ENCODE measurements at places on chromosomes 7 and 10. TPM values are rescaled to one million over a fixed set of nuclear protein-coding genes. Genes with fewer than 3 reads are reported as not detected.

DNA sequence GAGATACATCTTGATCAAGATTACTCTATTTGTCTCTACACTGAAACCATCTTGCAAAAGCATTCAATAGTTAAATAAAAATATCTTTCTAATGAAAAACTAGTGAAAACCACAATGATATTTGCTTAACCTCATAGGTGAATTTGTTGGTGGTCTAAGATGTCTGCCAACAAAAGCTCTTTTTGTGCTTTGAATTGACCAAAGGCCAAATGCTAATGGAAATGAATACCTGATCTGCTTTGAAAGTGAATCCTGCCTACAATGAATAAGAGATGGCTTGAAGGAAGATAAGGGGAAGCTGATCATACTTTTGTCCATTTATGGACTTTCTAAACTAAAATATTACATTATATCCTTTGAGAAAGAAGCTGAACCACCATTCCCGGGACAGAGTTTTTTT, 228.9 kb upstream of the ETV1 start:
- no peaks in the 10 kb centered on the region for H3K36me3 ChIP-seq
- no peak for DNase-seq
- H3K27me3 ChIP-seq, result no peaks in the 10 kb centered on the region
- H3K27ac ChIP-seq, result no peak overlapping the region

The PKD2L1 gene
- total RNA-seq, result 2.2 TPM

The NEBL gene
- 3.1 TPM for total RNA-seq

The PNLIPRP1 gene
- not detected for total RNA-seq

The SLC18A3 gene
- not detected for total RNA-seq

The SORCS3 gene
- total RNA-seq, result 2.7 TPM

GRCh38 chr7:141991140-141991539, 4.5 kb upstream of the MGAM start:
- no peak overlapping the region for H3K4me3 ChIP-seq
- H3K27me3 ChIP-seq, result no peaks in the 10 kb centered on the region

DNA sequence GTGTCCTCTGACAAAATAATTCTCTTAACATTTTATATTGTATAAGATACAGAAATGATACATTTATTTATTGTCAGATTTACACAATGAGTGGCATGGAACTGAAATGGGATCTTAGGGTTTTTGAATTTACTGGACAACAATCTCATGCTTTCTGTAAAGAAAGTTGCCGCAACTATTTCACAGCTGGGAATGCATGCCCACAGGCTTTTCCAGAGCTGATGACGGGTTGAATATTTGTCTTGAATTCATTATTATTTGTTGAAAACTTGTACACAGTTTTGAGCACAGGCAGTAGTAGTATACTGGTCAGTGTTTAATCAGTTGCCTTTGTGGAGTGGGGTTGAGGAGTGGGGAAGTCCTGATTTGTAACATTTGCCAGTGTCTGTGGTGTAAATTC, 20.5 kb upstream of the MRC1 start:
- no peak overlapping the region for H3K4me3 ChIP-seq
- no peaks in the 10 kb centered on the region for H3K27me3 ChIP-seq
- H3K4me1 ChIP-seq, result no peaks in the 10 kb centered on the region
- H3K27ac ChIP-seq, result no peak overlapping the region
- no peak for DNase-seq

The KAZALD1 gene
- total RNA-seq, result 1.1 TPM

The CUBN gene
- total RNA-seq, result 5.3 TPM

DNA sequence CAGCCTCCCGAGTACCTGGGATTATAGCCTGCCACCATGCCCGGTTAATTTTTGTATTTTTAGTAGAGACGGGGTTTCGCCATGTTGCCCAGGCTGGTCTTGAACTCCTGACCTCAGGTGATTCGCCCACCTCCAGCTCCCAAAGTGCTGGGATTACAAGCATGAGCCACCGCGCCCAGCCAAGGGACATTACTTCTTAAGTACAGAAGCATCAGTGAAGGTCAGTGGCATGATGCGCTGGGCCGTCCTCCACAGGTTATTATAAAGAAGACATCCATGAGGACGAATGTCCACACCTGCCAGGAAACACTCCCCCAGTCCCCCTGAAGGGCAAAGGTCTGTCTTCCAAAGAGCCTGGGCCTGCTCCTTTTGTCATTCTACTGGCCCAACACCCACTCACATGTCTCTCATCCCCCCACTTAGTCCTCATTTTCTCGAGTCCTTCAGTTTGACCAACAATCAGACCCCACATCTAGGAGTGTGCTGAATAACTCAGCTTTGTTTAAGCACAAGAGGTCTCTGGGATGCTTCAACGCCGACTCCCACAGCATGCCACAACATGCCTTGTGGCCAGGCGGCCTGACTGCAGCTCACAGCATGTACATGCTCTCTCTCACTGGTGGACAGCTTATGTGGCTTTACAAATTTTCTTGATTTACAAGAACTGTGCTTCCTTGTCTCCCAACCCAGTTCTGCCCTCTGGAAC, 73.0 kb downstream of the CTBP2 start:
- H3K27me3 ChIP-seq, result no peaks in the 10 kb centered on the region
- no peaks in the 10 kb centered on the region for H3K36me3 ChIP-seq

DNA sequence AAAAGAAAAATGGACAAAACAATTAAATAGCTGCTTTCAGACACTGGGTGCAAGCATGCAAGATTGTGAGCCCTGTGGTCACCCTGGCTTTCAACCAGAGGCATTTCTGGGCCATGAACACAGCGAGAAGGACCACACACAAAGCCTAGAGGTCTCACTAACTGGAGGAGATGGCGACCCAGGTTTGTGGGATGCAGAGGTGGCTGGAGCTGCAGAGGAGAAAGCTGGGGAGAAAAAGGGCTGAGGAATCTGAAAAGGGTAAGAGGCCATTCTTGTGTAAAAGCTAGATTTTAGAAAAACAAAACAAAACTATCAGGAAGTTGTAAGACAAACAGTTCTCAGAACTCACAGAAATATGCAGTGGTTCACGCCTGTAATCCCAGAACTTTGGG, 30.1 kb upstream of the PTPRN2 start:
- H3K27ac ChIP-seq, result no peak overlapping the region
- no peak for DNase-seq
- H3K4me3 ChIP-seq, result no peak overlapping the region
- H3K36me3 ChIP-seq, result no peaks in the 10 kb centered on the region

- peaks cover 2% of the 10 kb centered on the region for H3K4me1 ChIP-seq
- H3K27me3 ChIP-seq, result peaks cover 18% of the 10 kb centered on the region
- peak within 1 kb of the TSS; percentile 53 for H3K4me3 ChIP-seq
- no peak within 1 kb of the TSS for H3K27ac ChIP-seq
- no peak for DNase-seq
These were observed at the start of gene HOXA9 for GRCh38 chr7:27165089-27165995. TSS of gene HOXA9 (minus strand) at chr7:27165537. CDS start at chr7:27165457, 80 bp downstream.

- H3K4me3 ChIP-seq, result no peak overlapping the region
- H3K27me3 ChIP-seq, result no peaks in the 10 kb centered on the region
- no peak overlapping the region for H3K27ac ChIP-seq
- H3K4me1 ChIP-seq, result no peaks in the 10 kb centered on the region
These were observed 50.8 kb downstream of the PIK3CG start for GRCh38 chr7:106915873-106916272.

The C10orf105 gene
- total RNA-seq, result 0.37 TPM

The CCL24 gene
- not detected for total RNA-seq

The COA1 gene
- total RNA-seq, result 53.0 TPM

GRCh38 chr7:6563936-6564770, 12.9 kb upstream of the GRID2IP start:
- H3K27ac ChIP-seq, result no peak overlapping the region
- no peaks in the 10 kb centered on the region for H3K4me1 ChIP-seq
- no peak overlapping the region for H3K4me3 ChIP-seq
- no peaks in the 10 kb centered on the region for H3K36me3 ChIP-seq
